ENCODE measurements at places on chromosomes 11 and 22.
A peak's percentile ranks its signal among the peaks of the same experiment; 100 is the strongest.

- no peak for DNase-seq
Observed at GRCh38 chr11:36620246-36620645, 22.2 kb upstream of the RAG2 start.

- DNase-seq: no peak
Observed at GRCh38 chr11:65641297-65642013, 3.6 kb downstream of the SIPA1 start.

- DNase-seq: no peak
Observed at GRCh38 chr11:128422576-128423370, 164.6 kb downstream of the ETS1 start.

DNA sequence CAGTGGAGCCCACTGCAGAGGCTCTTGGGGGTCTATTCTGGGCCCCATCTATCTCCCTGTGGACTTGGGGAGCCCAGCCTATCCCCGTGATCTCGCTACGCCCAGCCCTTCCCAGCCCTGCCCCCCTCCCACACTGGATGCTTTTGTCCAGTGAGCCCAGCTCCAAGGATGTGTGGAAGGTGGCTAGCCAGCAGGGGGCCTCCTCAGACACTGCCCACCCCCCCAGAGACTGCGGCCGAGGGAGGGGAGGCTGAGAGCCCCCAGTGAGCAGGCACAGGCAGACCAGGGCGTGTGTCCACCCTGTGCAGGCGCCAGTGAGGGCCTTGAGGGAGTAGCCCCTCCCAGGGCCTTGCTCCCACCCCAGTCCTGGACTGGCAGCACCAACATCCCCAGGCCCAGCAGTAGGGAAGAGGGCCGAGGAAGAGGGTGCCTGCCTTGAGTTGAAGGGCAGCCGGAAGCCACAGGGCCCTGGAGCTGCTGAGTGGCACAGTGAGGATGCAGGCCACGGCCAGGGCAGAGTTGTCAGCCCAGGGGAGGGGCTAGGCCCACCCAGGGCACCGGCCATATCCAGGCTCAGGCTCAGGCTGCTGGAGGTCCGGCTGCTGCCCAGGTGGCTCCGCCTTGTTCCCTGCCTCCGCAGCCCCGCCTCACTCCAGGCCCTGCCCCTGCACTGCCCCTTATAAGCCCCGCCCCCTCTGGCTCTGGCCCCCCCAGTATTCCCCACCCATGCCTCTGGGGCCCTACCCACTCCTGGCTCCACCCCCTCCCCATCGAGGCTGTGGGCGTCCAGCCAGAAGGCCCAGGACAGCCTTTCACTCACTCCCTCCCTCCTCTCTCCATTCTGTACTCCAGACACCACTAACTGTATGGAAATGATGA lies 28.0 kb downstream of the MOB2 start:
- peak; percentile 59 for DNase-seq

DNA sequence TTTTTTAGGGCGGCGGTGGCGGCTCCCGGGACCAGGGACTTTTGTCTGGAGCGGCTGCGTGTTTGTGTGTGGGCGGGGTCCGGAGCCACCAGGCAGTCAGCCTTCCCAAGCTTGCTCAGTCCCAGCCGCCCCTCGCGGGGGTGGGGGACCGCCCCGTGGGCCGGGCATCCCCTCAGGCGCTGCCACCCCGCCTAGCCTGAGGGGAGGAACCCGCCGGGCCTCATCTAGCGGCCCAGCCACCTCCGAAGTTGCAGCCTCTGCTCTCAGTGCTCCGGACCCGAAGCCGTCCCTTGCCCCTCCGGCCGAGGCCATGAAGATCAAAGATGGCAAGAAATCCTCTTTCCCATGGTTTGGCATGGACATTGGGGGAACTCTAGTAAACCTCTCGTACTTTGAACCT lies 235.2 kb downstream of the OR4C45 start:
- no peak for DNase-seq

GRCh38 chr11:119993722-119994121 lies 144.2 kb downstream of the TRIM29 start:
- peak; percentile 88 for DNase-seq

DNA sequence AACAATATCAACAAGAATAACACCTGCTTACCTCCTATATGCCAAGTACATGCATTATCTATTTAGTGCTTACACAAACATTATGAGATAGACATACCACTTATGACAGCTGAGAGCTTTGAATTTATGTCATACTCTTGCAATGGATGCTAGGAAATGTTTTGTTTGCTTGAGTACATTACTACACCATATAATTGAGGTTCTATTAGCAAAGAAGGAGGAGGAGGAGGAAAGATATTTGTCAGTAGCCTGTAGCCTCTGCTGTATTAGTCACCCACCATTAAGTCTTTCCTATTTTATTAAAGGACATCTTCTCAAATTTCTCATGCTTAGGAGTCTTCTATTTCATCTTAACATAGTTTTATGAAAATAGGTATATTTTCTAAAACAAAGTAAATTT lies 6.4 kb downstream of the ANO5 start:
- DNase-seq: no peak

- DNase-seq: no peak
Observed at GRCh38 chr11:130515829-130516553, 67.5 kb downstream of the ADAMTS15 start.

- DNase-seq: no peak
Observed at GRCh38 chr11:99534812-99535211, 514.1 kb downstream of the CNTN5 start.

- DNase-seq: no peak
Observed at GRCh38 chr22:28942801-28943500, 59.6 kb downstream of the ZNRF3 start.

- no peak for DNase-seq
Observed at GRCh38 chr11:78961937-78962701, 387.5 kb upstream of the NARS2 start.

- DNase-seq: peak; percentile 39
Observed at GRCh38 chr22:31269892-31270579, 22.3 kb downstream of the PIK3IP1 start.

All from prostate gland (tissue), 2 donors.